Activated T-helper 1 cell treated with anti-CD3 and anti-CD28 coated beads, Interleukin-12 subunit alpha, Interleukin-12 subunit beta, Interleukin-2, Interleukin-4 antibody, amounts not matched to agents 30 ng/mL and 10 ng/mL and 1 ng/mL, durations not matched to agents 14 hours and 24 hours and 36 hours (primary cell): ENCODE measurements at places on chromosomes 7 and 10.

GRCh38 chr7:742791-743190, 15.7 kb upstream of the PRKAR1B start:
- DNase-seq: no peak

- no peak for DNase-seq
Measured at GRCh38 chr10:35783305-35783838, 141.3 kb upstream of the FZD8 start.

DNA sequence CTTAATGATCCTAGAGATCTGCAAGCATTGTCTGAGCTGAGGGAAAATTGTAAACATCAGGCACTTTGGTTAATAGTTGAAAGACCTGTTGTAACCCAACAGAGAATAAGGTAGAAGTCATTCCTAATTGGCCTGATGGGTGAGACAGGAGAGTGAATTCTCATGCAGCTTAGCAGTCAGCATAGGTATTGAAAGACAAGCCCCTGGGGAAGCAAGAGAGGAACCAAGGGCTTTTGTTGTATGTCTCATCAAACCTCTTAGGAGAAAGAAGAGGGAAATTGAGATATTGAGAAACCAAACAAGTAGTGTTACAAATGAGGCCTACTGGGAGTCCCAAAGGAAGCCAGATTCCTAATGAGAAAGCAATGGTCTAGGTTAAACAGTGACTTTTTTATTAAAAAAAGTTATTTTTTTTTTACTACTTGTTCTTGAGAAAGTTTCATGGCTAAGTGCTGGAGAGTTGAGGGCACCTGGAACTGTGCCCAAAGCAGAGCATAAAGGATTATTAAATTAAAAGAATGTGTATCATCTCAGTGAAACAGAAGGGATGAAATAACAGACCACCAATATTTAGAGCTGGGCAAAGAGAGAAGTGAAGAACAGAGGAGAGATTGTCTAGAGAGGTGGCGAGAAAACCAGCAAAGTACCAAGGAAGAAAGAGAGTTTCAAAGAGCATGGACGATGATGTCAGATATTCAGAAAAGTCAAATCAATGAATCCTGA, 168.9 kb downstream of the CDK14 start:
- DNase-seq: no peak

GRCh38 chr7:142835487-142835886, 19.4 kb upstream of the EPHB6 start:
- DNase-seq: no peak
